ENCODE measurements at places on chromosomes 12 and 14.
A peak's percentile ranks its signal among the peaks of the same experiment; 100 is the strongest.

GRCh38 chr12:97630356-97630755 is 167.8 kb downstream of the RMST start:
- no peak for DNase-seq

DNA sequence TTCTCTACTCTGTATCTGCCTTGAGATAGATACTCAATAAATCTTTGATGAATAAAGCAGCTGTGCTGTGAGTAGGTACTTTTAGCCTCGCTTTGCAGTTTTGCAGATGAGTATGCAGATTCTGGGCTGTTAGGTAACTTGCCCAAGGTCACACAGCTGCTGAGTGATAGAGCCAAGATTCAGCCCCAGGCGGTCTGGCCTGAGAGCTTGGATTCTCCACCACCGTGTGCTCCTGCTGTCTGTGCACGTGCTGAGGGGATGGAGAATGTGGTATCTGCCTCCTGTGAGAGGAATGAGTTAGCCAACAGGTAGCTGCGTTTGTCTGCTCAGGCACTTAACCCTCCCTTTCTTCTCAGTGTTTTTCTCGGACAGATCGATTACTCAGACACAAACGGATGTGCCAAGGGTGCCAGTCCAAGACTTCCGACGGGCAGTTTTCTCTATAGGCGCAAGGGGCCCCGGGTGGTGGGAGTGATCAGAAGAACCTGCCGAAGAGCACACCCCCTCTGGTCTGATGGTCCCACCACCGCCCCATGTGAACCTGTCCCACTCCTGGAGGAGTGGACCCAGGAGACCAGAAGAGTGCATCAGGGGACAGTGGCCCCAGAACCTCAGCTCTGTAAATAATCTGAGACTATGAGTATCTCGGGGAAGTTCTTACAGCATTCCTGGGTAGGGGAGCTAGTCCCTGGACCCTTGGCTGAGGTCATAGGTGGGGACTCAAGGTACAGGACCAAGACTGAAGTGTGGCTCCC is 6.6 kb upstream of the CSAD start:
- no peak for DNase-seq

DNA sequence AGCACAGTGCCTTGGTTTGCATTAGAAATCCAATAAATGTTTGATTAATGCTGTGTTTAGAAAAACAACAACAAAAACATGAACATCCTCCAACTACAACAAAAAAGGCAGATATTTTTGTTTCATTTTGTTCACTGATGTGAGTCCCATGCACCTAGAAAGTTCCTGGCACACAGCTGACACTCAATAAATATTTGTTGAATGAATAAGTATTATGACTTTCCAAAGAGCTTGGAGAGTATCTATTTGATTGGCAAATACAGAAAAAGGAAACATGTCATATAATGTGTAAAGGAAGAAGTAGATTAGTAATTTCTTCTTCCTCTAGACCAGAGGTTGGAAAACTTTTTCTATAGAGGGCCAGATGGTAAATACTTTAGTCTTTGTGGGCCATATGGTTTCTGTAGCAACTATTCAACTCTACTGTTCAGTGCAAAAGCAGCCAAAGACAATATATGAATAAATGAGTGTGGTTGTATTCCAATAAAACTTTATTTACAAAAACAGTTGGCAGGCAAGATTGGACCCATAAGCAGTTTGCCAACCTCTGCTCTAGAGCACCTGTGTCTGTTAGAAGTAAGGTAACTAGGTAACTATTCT is 312.3 kb upstream of the DIO2 start:
- DNase-seq: no peak

- no peak for DNase-seq
Measured at GRCh38 chr12:67877727-67878126, 111.5 kb upstream of the IFNG-AS1 start.

DNA sequence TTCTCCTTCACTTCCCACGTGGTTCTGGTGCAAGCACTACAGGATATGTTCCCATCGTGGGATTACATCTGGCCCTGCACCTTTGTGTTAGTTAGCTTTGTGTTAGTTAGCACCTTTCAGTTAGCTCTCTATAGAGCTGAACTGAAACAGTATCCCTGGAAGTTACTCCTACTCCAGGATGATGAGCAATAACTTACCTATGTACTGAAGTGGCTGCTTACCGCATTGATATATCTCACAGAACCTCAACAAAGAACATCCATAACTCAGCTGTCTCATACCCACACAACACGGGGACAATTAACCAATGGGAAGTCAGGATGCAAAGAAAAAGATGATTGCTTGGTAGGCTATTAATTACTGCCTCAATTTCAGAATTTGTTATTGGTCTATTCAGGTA is 146.6 kb downstream of the ASCL4 start:
- DNase-seq: no peak

- peak; percentile 73 for DNase-seq
Measured at GRCh38 chr14:69483765-69484443, 624 bp upstream of the PLEKHD1 start.

DNA sequence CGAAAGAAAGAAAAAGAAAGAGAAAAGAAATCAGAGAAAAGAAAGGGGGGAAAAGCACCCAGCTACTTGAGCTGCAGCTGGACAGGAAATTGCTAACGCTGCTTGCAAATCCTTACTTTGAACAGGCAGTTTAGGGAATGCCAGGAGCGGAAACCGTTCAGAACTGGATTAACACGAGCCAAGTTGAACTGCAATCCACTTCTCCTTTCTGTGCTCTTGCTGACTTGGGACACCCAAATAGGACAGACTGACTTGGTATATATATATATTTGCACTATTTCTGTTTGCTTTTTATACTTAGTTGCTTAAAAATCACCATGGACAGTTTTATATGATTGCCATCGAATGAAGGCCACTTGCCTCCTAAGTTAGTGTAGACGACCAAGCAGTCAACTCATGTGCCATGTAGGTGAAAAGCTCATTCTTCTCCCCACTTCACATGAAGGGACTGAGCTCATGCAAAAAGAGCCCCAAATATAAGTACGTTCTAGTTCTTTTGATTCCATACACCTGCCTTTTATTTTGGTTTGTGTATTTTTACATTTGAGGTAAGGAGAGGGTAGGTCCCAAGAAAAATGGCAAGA is 5.5 kb downstream of the DUSP6 start:
- DNase-seq: no peak

- no peak for DNase-seq
Measured at GRCh38 chr12:88737838-88738472, 157.7 kb upstream of the KITLG start.

GRCh38 chr14:103517174-103517566 is 5.5 kb downstream of the CKB start:
- DNase-seq: no peak

DNA sequence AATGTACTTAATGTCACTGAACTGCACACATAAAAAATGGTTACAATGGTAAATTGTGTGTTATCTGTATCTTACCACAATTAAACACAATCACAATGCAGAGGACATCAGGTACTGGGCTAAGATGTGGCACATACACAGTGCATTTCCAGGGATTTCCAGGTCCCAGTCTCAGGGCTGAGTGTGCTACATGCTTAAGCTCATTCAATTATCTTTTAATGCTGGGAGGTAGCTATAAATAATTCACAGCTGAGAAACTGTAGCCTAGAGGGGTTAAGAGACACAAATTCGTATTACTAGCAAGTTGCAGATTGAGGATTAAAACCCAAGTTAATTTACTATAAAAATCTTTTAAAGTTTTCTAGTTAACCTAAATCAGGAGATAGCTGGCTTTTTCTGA is 67.1 kb downstream of the CRACR2A start:
- no peak for DNase-seq

GRCh38 chr12:57452937-57453509 is 2.1 kb upstream of the INHBE start:
- DNase-seq: peak; percentile 63

DNA sequence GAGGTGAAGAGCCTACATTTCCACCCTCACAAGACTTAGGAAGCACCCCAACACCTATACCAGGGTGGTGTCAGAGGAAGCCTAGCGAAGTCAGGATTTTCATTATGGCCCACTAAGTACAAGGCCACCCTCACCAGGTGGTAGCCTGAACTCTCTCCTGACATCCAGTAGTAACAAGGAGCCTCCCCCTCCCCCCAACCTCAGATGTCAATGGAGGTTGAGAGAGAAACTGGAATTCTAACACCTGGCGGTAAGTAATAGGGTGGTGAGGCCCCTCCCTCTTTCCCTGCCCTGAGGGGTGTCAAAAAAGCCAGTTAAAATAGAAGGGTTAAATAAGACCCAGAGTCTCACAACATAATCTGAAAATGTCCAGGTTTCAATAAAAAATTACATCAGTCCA is 37.6 kb downstream of the SINHCAF start:
- no peak for DNase-seq

DNA sequence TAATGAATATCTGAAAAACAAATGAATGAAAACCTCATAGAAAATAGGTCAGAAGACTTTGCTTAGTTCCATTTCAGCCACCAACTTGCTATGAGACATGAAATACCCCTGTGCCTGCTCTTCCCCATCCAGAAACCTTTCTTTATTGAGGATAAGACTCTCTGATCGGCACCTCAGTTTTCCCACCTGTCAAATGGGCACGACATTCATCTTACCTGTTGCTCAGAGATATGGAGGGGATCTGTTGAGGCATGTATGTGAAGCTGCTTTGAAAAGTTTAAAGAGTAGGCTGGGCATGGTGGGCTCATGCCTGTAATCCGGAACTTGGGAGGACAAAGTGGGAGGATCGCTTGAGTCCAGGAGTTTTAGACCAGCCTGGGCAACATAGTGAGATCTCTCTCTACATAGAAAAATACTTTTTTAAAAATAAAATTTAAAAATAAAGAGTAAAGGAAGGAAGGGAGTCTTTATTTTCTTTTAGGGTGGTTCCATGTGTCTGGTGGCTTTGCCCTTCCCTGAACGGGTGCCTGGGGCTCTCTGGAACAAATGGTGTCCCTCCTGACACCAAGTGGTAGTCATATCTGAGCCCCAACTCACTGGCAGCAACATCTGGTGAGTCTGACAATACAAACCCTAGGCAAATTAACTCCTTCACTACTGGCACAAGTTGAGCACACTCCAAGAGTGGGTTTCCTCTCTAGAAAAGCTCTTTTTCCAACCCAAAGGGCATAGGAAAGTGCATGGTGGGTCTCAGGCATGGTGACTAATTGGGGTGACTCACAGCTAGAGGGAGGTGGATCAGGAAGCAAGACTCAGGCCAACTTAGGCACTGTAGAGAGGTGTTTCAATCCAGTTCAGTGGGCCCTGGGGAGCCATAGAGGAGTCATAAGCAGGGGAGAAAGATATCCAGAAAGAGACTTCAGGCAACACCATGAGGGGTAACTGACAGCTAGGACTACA is 42.1 kb downstream of the MAP1LC3B2 start:
- DNase-seq: no peak

DNA sequence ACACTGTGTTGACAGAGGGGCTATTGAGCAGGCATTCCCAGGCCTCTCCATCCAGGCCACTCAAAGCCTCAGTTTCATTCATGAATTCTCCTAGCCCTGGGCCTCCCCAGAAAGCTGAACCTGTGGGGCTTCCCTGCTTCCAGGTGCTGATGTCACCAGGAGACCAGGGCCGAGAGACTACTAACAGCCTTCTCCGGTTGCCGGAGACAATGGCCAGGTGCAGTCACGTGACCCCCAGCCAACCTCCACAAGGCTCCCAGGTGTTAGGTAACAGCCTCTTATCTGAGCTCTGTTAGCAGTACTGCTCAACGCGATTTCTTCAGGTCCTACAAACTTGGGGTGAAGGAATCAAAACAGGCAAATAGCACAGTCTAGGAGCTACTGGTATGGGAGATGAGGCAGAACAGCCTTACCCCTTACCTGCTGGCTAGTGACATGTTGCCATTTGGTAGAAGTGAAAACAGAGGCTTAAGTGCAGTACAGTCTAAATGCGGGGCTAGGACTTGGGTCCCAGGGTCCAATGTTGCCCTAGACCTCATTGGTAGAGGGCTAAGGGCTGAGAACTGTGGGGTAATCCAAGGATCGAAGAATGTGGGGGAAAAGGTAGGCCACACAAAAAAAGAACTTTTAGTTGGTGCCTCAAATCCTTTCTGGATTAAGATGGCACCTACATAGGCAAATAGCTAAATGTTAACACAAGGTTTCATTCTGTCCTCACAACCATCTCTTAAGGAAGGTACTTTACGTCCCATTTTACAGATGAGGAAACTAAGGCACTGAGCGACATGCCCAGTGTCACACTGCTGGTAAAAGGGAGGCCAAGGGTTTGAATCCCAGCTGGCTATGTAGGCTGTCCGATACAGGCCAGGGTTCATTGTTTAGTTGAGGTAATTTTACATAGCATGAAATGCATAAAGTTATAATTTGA is 3.8 kb downstream of the CCDC88C start:
- no peak for DNase-seq

- no peak for DNase-seq
Measured at GRCh38 chr14:100767003-100767787, 40.5 kb downstream of the DLK1 start.

- DNase-seq: no peak
Measured at GRCh38 chr14:50497351-50497750, 35.0 kb downstream of the MAP4K5 start.

GRCh38 chr12:112944024-112944690 is 5.9 kb downstream of the OAS3 start:
- no peak for DNase-seq

DNA sequence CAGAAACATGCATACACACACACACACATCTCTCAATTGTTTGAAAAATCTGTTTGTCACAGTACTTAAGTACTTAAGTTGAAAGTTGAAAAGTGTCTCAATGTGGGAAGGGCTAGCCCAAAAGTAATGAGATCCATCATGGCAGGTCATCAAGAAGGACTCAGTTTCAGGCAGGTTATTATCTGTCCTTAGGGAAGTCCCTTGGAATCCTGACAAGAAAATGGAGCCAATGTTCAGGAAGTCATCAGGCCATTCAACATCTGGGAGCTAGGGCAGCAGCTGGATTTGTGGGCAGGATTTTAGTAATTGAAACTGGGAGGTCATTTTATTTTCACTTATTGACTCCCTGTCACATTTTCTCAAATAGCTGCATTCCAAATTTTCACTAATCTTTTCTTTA is 56.0 kb downstream of the MSRB3 start:
- DNase-seq: no peak

DNA sequence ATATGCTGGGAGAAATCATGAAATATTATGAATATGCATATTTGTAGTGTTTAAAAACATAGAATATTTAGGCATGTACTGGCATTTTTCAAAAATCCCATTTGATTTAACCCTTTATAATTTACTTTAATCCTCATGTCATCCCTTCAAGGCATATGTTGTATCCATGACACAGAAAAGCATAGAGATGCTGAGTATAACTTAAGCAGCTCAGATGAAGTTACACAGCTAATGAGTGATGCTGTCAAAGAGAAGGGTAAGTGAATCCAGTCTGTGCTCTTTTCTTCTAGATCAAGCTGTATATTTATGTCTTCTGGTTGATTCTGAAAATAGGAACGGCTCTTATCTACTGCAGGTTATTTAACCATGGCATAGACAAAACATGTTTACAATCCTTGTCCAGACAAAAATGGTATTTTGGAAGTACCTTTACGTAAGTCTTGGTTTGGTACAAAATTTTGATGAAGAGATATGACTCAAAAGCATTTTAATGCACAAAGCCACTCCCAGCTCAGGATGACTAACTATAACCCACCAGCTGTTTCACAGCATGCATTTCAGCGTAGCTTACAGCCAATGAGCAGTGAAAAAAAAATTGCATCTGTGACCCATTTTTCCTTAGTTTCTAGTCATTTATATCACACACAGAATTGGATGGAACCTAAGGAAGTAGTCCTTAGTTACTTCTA is 201.7 kb downstream of the STXBP6 start:
- DNase-seq: no peak

All from right kidney (tissue), 9 donors.